Suppressor macrophage treated with lipopolysaccharide for 4 hours (primary cell): ENCODE measurements at places on chromosomes 3 and 15.

- DNase-seq: peak; percentile 38
Observed at GRCh38 chr3:183975981-183976662, 41.6 kb downstream of the ABCC5 start.

- no peak for DNase-seq
Observed at GRCh38 chr15:29612701-29613100, 209.6 kb downstream of the TJP1 start.

GRCh38 chr3:170753421-170754310 lies 116.3 kb downstream of the RPL22L1 start:
- DNase-seq: no peak

DNA sequence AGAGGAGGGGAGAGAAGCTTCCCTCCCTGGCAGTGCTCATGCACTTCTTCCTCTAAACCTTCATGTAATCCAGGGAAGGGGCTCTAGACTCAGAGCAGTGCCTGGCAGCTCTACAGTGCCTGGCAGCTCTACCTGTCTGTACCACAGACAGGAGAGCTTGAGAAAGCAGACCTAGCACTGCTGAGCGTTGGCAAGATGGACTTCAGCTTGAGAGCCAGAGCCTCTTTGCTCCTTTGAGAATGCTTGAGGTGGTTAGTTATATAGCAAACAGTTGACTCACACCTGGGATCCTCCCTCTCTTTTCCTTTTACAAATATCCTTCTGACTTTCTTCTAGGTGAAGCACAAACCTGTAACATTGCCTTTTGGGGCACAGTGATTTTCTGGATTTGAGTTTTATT lies 20.9 kb downstream of the FBXO22 start:
- no peak for DNase-seq

DNA sequence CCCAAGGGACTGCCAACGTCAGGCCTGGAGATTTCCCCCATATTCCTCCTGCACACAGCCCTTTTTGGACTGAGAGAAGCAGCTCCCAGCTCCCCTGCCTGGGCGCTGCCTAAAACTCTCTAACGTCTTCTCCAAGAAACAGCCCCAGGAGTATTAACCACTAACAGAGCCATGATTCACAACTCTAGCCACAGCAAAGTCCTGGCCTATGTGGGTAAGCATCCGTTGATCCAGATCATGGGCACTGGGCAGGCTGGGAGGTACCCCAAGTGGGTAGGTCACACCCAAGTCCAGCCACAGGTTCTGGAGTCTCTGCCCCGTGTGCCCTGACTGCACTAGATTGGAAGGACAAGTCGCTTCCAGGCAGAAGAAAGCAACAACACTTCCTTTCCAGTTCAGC lies 31.9 kb downstream of the NBEAL2 start:
- DNase-seq: no peak

DNA sequence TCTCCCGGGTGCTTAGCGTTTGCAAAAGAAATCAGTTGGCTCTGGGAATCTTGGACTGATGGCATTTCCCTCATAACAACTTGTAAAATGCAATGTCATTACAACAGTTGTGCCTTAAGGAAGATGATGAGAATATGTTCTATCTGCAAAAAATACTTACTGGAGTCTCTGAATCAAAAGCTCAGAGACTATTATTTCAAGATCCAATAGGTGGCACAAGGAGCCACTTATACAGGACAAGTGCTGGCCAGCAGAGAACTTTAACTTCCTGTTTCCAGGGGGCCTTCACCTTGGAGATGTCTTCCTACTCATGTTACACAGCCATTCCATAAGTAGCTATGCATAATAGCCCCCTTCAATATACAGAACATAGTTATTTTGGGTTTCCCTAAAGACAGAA lies 8.9 kb upstream of the RPS27L start:
- peak; percentile 42 for DNase-seq

DNA sequence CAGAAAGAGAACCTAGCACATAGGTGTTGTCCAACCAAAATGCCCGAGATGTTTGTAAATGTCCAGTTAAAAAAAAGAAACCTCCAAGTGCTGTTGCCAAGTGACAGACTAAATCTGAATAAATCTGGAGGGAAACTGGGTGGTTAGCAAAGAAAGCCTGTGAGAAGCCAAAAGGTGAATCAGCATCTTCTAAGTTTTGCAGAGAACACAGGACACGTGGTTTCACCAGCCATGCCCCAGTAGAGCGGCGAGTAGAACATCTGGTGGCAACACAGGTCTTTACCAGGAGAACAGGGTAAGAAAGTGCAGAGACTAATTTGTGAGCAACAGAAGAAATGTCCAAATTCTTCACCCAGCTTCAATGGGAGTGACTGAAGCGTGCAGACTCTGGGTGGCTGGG lies 986.0 kb downstream of the ROBO2 start:
- DNase-seq: no peak

DNA sequence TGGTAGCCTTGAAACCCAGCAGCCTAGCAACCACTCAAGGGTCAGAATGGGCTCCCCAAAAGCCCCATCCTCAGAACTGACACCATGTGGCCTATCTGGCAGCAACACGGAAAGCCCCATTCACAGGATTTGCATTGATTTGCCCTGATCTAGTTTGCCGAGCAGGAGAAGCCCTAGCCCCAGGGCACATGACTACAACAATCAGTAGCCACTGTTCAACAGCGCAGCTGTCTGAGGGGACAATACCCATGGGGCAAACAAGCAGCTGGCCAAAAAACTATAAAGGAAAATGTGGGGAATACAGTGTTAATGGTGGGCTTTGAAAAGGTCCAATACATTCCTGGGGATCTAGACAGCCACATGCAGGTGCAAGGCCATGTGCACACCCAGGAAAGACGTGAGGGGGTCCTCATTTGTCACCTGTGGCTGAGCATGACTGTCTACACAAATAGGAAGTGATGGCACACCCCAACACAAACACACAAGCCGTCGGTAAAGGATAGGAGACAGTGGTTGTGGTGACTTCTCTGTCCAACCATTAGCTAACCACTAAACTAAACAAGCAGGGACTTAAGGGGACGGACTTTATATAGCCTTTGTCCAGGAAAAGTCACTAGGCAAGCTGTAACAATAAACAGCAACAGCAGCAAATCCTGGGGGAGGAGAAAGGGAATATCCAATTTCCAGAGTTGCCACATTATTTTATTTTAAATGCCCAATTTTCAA lies 113.7 kb downstream of the LRIG1 start:
- DNase-seq: no peak

GRCh38 chr15:42679285-42680141 lies 57.4 kb downstream of the CDAN1 start:
- DNase-seq: no peak

DNA sequence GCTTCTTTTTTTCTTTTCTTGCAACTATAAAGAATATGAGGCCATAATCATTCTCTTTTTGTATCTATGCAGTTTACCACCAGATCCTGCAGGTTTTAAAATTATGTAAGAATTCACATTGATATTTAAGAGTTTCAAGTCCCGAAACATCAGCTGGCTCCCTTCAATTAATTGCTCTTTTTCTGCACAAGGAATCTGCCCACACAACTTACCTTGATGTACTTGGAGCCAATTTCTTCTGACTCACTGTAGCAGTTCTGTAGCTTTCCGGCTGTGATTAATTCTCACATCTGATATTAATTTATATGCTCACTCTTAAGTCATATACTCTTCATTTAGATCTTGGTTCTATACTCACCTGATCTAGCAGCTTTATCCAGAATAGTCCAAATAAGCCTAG lies 781.8 kb downstream of the CADM2 start:
- DNase-seq: no peak

- DNase-seq: peak; percentile 59
Observed at GRCh38 chr3:183253528-183254486, 754 bp downstream of the B3GNT5 start.

- DNase-seq: no peak
Observed at GRCh38 chr3:25915673-25916072, 125.8 kb downstream of the OXSM start.

- no peak for DNase-seq
Observed at GRCh38 chr15:69914960-69915359, 182.8 kb downstream of the TLE3 start.

DNA sequence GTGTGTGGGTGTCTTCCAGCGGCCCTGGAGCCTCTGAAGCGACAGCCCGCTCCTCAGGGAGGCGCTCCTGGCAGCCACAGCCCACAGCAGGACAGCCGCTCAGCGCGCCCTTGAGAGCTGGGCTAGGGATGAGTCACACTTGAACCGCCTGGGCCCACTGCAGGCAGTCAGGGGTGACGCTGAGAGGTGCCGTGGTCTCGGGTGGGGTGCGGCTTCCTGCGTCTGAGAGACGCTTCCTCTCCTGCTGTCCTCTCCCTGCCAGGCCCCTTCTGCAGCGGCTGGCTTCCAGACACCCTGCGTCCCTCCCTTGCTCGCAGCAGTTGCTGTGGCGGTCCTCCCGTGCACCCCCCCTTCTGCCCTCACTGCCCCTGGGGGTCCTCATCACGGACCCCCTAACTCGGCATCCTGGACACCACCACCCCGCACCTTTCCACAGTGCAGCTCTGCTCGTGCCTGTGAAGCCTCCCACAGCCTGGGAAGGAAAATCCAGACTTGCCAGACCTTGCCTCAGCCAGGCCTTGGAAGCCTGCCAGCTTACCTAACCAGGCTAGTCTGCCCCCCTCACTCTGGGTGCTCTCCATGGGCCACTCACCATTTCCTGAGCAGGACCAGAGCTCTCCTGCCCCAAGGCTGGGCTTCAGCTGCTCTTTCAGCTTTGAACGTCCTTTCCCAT lies 1.1 kb upstream of the SPTBN5 start:
- DNase-seq: peak; percentile 78

DNA sequence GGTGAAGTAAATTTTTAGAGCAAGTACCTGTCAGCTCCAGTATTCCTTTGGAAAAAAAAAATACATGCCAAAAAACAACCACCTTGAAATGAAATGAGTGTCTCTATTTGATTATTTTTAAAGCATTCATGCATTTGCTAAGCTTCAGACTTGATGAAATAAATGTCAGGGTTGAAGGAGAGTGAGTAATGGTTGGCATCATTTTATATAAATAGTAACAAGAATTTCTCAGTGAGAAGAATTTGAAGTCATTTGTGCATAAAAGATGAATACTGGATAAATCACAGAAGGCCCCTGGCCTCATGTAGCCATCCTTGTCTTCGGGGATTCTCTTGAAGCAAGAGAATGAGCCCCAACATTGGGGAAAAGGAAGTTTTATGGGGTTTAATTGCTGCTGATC lies 318.4 kb downstream of the LPP start:
- peak; percentile 9 for DNase-seq

DNA sequence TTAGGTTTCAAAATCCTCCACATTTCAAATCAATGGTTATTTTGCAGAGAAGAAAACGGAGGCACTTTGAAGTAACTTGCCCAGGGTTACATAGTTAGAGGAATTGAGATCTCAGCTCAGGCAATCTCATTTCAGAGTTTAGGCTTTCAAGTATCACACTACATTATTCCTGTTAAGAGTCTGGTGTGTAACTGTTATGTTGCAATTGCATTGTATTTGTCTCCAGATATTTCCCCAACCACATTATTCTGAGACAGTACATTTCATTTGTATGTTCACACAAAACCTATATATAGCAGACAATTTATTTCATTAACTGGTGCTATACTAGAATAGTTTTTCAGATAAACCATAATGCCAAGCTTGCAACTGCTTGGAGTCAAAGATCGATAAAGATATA lies 154.2 kb upstream of the TSPAN3 start:
- DNase-seq: no peak

DNA sequence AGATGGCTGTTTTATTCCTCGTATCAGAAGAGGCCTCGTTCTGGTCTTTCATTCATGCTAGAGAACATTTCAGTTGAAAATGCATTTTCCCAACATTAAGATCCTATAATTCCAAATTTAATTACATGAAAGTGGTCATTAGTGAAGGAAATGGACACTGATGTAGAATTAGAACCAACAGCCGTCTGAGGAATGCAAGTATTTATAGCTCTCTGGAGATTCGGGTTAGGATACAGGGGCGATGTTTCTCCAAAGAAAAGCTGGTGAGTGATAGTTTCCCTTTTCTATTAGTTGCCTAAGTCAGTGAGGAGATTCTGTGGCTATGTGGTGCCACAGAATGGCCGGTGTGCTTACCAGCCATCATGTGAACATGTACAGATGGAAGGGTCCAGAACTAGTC lies 109.0 kb upstream of the IL12A start:
- DNase-seq: no peak

GRCh38 chr15:35362195-35362829 lies 183.7 kb downstream of the DPH6 start:
- DNase-seq: no peak

DNA sequence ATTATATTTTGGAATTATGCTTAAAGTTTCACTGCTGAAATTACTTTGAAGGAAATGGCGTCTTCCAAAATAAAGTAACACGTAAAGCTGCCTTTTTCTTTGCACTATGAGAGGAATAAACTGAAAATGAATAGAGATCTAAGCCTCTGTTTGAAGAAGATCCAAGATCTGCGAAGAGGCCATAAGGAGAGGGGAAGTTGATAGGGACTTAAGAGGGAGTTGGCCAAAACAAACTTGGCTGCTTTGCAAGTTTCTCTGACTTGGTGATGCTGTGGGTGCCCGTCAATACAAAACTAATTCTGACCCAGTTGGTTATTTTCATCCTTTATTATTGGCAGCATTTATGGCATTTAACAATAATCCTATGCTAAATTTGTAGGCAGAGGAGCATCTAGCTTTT lies 190.2 kb upstream of the GBE1 start:
- no peak for DNase-seq

DNA sequence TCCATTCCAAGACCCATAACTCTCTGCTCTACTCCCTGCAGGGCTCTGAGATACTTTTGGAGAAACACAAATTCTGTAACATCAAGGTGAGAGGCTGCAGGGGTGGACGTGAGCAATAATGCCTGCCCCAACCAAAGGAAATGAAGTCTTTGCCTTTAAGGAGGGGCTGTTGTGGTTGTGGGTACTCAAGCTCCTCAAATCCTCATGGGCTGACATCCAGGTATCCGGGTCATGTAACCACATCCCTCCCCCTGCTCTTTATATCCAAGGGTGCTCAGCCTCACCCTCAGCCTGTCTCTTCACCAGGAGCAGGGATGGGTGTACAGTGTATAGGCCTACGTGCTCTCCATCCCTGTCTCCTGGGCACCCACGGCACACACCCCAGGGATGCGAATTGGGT lies 32.3 kb downstream of the NOX5 start:
- DNase-seq: no peak

DNA sequence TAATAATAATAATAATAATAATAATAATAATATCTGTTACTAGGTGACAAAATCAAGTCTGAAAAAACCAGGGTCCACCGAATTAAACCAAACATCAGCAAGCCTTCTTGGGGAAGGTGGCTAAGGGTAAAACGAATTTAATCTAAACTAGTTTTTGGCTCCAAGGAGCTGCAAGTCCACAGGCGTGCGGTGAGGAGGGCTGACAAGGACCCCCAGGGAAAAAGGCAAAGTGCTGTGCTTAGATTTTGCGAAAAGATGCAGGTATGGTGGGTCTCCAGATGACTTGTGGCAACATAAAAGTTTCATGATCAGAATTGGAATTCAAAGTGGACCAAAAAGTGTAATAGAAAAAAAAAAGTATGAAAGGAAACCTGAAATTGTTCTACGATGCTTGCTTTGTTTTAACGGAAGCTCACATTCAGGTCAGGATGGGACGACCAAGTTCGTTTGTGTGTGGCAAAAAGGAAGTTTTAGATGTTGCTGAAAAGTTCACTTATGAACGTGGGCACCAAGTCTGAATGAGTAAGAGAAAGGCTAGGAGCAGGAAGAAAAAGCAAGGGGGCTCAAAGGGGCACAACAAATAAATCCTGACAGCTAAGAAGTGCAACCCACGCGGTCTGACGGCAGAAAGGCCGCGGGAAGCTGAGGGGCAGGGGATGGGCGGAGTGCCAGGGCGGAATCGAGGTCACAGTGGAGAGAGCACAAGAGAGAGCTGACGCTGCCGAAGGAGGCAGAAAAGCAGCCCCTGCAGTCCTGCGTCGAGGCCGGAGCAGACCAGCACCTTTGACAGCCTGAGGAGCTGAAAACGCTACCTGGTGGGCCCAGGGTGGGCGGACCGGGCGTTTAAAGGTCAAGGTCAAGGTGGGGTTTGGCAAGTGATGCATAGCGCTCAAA lies 1.1 kb downstream of the WDR82 start:
- DNase-seq: peak; percentile 82
